ENCODE measurements at places on chromosomes 7 and 10. TPM values are rescaled to one million over a fixed set of nuclear protein-coding genes. Genes with fewer than 3 reads are reported as not detected.

The ASB10 gene
- not detected for total RNA-seq

The PAPOLB gene
- 0.29 TPM for total RNA-seq

The SERPINE1 gene
- total RNA-seq = 9.1 TPM

The CYP3A7 gene
- not detected for total RNA-seq

The TBC1D12 gene
- total RNA-seq = 7.4 TPM

The AMZ1 gene
- 4.4 TPM for total RNA-seq

The ADCYAP1R1 gene
- 9.5 TPM for total RNA-seq

The MET gene
- 36.9 TPM for total RNA-seq

The GBX1 gene
- 0.41 TPM for total RNA-seq

The ZFAND4 gene
- total RNA-seq = 20.2 TPM

The SPDYE18 gene
- total RNA-seq = 2.6 TPM

The GIMAP2 gene
- total RNA-seq = 41.8 TPM

The TFR2 gene
- total RNA-seq = 0.43 TPM

The ZNF804B gene
- total RNA-seq = not detected

The PLEKHS1 gene
- not detected for total RNA-seq

The FGFR2 gene
- 64.8 TPM for total RNA-seq

The TLL2 gene
- not detected for total RNA-seq

The SLC13A1 gene
- not detected for total RNA-seq

The CDHR3 gene
- total RNA-seq = not detected

The AKR1C8 gene
- not detected for total RNA-seq

The OR2A12 gene
- total RNA-seq = not detected

The ATP5F1C gene
- total RNA-seq = 327 TPM

The OPN1SW gene
- total RNA-seq = not detected

The SLC16A9 gene
- 13.5 TPM for total RNA-seq

The CHAT gene
- not detected for total RNA-seq

The SRRM3 gene
- 6.9 TPM for total RNA-seq
